Uterine smooth muscle cell (primary cell): ENCODE measurements at places on chromosomes 4 and X. TPM values are rescaled to one million over a fixed set of nuclear protein-coding genes. Genes with fewer than 3 reads are reported as not detected.

CPE gene
- 1.00 and 1.3 TPM in 2 replicates for total RNA-seq

SPIN3 gene
- total RNA-seq: 9.0 and 13.0 TPM in 2 replicates

PASD1 gene
- total RNA-seq: not detected in 2 replicates

STK32B gene
- 0.50 and 1.1 TPM in 2 replicates for total RNA-seq

AREG gene
- 0.11 and 0.37 TPM in 2 replicates for total RNA-seq

SH3D19 gene
- total RNA-seq: 18.4 and 19.3 TPM in 2 replicates

RS1 gene
- not detected in 2 replicates for total RNA-seq

NDST3 gene
- total RNA-seq: under 0.01 TPM in 1 of 2 replicates, not detected in the other

CFAP299 gene
- 1.7 and 2.0 TPM in 2 replicates for total RNA-seq

NXF2B gene
- total RNA-seq: not detected in 2 replicates

UGT2B11 gene
- total RNA-seq: not detected in 2 replicates

TMPRSS11D gene
- total RNA-seq: under 0.01 and 0.33 TPM in 2 replicates

SERTM2 gene
- total RNA-seq: 1.9 TPM in 2 replicates

MAP9 gene
- total RNA-seq: 13.3 and 15.7 TPM in 2 replicates

ARMCX4 gene
- total RNA-seq: 8.2 and 9.5 TPM in 2 replicates

FGA gene
- 0.12 TPM in 1 of 2 replicates, not detected in the other for total RNA-seq

QRFPR gene
- total RNA-seq: not detected in 2 replicates

NPY5R gene
- not detected in 2 replicates for total RNA-seq

CT45A5 gene
- not detected in 2 replicates for total RNA-seq

ENPP6 gene
- total RNA-seq: 0.33 TPM in 1 of 2 replicates, not detected in the other

SPANXN3 gene
- not detected in 2 replicates for total RNA-seq

CISD2 gene
- total RNA-seq: 30.2 and 33.4 TPM in 2 replicates

ATP8A1 gene
- 1.6 and 6.1 TPM in 2 replicates for total RNA-seq

ADH1A gene
- total RNA-seq: not detected in 2 replicates

TLR6 gene
- total RNA-seq: 3.0 and 4.4 TPM in 2 replicates

FAM47E gene
- under 0.01 and 0.37 TPM in 2 replicates for total RNA-seq

BCORL1 gene
- 1.00 and 2.6 TPM in 2 replicates for total RNA-seq

RRH gene
- total RNA-seq: 0.22 TPM in 1 of 2 replicates, not detected in the other

ZNF157 gene
- total RNA-seq: 0.11 and 0.12 TPM in 2 replicates

MAGEE1 gene
- 1.1 and 1.6 TPM in 2 replicates for total RNA-seq

C4orf51 gene
- not detected in 2 replicates for total RNA-seq

SGMS2 gene
- total RNA-seq: 96.4 and 118 TPM in 2 replicates

SPANXB1 gene
- total RNA-seq: not detected in 2 replicates

ESX1 gene
- 0.12 TPM in 1 of 2 replicates, not detected in the other for total RNA-seq

XG gene
- 3.3 and 4.9 TPM in 2 replicates for total RNA-seq

F11 gene
- not detected in 2 replicates for total RNA-seq

LINC00632 gene
- total RNA-seq: 9.7 and 9.8 TPM in 2 replicates

SMARCA5 gene
- 39.5 and 46.3 TPM in 2 replicates for total RNA-seq

RBM10 gene
- total RNA-seq: 61.2 and 69.6 TPM in 2 replicates

CCNA2 gene
- total RNA-seq: 32.2 and 132 TPM in 2 replicates

FDCSP gene
- total RNA-seq: not detected in 2 replicates

PPP4R3C gene
- not detected in 2 replicates for total RNA-seq

IL21 gene
- total RNA-seq: not detected in 2 replicates

DCAF4L1 gene
- 0.11 and 0.12 TPM in 2 replicates for total RNA-seq

STPG2 gene
- not detected in 2 replicates for total RNA-seq

TMPRSS11A gene
- not detected in 2 replicates for total RNA-seq

GPR143 gene
- total RNA-seq: not detected in 2 replicates

EVC2 gene
- total RNA-seq: 10.0 and 16.4 TPM in 2 replicates
